ENCODE measurements at places on chromosomes 11 and 22. TPM values are rescaled to one million over a fixed set of nuclear protein-coding genes. Genes with fewer than 3 reads are reported as not detected.

HSPB2 gene
- total RNA-seq = 4.0 TPM

BIRC3 gene
- total RNA-seq = 13.7 TPM

MPZL3 gene
- total RNA-seq = 0.42 TPM

ARHGAP8 gene
- not detected for total RNA-seq

COA4 gene
- total RNA-seq = 59.4 TPM

SCGB2A2 gene
- not detected for total RNA-seq

DNA sequence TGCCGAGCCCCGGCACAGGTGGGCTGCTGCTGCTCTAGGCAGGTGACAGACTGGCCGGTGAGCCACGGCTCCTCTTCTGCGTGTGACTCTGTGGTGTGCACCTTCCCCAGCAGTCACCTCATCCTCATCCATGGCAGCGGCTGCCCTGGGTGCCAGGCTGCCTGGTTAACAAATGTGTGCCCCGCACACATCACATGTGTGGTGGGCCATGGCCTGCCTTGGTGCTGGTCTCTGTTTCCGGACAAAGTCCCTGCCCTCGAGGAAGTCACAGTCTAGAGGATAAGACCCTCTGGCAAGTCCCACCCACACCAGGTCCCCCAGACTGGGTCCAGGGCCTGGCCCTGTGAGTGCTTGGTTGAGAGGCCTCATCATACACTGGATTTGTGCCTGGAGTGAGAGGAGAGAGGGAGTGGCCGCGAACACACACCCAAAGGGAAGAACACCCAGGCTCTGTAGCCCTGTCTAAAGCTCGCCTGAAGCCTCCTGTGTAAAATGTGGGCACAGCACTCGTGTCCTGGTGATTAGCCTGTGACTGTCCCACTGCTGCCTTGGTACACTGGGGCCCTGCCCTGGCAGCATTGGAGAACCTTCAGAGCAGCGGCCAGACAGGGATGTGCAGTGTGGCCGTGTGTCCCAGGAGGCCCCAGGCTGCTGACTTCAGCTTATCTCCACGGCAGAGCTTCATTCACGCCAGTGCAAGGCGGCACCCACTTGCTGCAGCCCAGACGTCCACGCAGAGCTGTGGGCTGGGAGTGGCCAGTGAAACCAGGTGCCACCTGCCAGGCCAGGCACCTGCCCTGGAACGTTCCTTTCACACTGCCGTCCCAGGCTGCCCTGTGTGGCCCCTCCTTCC lies 269.9 kb downstream of the TBC1D22A start:
- no peak for DNase-seq

- no peak for DNase-seq
Measured at GRCh38 chr11:69443968-69444364, 37.5 kb upstream of the LINC01488 start.

- no peak for DNase-seq
Measured at GRCh38 chr11:95688015-95688414, 101.6 kb downstream of the FAM76B start.

DNA sequence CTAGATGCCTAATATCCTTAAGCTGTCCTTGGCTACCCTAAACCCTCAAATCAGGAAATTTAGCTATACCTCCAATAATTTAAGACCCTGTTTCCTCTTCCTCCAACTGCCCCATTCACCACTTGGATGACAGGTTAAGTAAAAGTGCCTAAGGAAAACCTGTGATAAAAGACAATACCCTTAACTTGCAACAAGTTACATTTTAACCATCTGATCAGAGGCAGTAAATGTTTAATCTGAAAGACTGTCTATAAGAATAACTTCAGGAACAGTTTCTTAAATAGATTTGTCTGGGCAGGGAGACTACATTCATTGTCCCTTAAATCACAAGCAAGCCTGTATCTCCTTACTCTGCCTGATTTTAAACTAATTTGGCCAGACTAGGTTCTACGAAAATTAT lies 129.1 kb downstream of the APOL5 start:
- no peak for DNase-seq

DNA sequence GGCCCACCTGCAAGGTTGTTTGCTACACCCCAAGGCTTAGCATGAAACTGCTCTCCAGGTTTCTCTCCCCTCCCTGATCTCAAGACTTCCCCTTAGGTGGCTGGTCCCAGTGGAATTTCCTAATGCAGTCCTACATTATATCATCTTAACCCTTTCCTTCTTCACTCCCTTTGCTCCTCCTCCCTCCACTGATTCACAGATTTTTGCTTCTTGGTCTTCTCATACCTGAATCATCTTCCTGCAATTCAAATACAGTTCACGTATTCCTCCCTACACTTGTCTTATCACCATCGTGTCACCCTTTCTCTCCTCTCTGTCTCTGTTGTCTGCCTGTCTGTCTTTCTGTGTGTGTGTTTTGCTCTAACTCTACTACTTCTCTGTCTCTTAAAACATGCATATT lies 17.0 kb downstream of the MMP10 start:
- no peak for DNase-seq

DNA sequence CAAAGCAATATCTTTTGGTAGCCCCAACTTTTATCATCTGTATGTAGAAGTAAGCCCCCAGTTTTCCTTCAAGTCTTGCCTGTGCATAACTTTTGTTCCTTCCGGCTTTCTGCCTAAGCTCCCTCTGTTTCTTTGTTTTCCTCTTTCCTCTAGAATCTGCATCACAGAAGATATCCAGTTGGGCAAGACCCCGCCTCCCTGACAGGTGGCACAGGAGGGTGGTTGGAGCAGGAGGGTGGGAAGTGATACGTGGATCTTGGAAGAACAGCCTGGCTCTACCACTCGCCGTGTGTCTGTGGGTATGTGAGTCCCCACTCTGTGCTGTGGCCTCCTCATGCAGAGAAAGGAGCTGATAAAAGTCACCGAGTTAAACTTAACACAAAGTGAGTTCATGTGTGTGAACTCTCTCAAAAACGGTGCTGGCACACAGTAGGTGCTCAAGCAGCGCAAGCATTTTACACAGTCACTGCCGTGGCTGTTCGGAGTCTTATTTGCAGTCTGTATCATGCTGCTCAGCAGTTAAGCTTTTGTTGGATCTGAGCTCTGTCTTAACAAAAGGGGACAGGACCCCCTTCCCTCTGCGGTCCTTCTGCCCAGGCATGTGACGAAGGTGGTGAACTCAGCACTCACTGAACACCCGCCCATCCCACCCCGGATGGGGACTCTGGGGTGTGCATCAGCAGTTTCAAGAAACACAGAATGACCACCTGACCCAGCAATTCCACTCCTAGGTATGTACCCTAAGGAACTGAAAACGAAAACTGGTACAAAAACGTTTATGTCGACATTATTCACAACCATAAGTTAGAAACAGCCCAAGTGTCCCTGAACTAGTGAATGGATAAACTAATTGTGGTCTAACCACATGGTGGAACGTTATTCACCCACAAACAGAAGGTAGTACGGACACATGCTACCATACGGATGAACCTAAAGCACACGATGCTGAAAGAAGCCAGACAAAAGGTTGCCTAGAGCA lies 249.1 kb downstream of the CTTN start:
- no peak for DNase-seq

DNA sequence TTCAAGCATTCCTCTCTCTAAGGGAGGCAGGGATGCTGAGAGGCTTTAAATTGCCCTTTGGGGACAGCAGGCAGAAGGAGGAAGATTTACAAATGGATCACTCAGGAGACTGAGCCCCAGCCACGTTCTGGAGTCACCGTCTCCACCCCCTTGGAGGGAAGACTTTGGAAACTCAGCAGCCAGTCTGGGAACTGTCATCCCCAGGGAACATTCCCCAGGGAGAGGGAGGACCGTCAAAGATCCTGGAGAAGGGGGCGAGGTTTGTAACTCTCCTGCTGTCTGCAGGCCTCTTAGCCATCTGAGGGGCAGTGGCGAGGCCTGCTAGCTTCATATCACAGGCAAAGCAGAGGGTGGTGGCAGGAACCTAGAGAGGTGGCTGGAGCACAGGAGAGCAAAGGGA lies 56.1 kb upstream of the SLC22A12 start:
- DNase-seq = no peak

DNA sequence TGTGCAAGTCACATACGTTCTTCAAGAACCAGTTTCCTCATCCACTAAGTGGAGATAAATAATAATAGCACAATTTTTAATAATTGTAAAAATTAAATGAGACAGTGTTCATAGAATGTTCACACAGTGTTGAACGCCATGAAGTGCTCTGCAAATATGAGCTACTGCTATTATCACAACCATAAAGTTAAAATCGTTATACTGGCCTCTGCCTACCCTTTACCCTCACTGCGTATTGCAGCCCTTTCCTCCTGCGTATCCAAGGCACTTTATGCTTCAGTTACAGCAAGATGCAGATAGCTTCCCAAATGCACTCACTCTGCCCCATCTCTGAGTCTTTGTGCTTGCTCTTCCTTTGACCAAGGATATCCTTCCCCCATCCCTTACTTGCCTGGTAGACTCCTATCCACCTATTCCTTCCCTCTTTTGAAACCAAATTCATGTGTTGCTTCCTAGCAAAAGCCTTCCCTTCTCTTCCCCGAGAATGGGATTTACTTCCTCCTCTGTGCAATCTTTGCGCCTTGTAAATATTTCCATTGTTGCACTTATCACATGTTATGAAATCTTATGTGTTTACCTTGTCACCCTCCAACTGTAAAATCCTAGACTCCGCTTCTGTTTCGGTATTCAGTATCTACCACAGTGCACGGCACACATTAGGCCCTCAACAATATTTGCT lies 196.9 kb downstream of the ADAMTS15 start:
- peak; percentile 19 for DNase-seq

DNA sequence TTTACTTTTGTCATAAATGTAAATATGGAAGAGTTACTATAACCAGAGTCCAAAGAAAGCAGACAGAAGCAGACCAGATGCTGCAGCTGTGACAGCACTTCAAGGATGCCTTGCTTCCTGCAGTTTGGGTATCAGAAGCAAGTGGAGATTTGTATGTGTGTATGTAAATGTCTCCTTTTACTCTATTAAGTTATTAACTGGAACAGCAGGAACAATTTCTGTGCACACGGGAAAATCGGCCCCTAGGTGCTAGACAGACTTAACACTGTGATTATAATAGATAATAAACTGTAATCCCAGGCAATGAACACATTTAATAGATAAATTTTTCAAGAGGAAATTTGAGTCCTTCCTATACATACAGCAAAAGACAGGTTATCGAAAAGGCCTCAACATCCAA lies 178.6 kb upstream of the PITPNB start:
- peak; percentile 19 for DNase-seq

DNA sequence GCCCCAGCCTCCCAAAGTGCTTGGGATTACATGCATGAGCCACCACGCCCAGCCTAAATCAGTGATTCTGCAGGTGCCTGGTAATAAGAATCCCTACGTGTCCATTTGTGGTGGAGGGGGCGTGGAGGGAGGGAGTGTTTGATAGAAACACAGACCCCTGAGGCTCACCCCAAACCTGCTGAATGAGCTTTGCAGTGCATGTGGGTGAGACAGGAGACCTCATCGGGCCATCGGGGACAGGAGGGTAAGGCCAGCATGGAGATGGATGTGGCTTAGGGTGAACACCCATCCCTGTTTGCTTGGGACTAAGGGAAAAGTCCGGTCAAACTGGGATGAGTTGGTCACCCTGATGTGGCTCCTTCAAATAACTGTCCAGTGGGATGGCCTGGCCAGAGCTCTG lies 71.3 kb upstream of the ALX4 start:
- DNase-seq = no peak

DNA sequence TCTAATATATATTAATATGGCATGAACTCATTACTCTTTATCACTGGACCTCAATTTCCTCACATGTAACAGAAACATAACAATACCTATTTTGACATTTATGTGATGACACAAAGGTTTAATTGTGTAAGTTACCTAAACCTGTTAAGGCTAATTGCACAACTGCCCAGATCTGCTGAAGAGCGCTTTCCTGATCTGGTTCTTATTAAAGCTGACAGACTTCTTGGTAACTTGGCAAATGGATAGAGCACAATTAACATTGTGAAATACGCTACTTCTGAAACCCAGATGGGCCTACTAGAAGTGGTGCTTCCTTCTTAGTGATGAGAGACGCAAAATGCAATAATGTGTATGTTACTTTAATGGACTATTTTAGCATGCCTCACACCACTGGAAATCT lies 1767.2 kb upstream of the RAG2 start:
- DNase-seq = no peak

GRCh38 chr22:28268850-28269249 lies 349.8 kb upstream of the PITPNB start:
- no peak for DNase-seq

- DNase-seq = no peak
Measured at GRCh38 chr22:44380756-44381486, 68.2 kb upstream of the SHISAL1 start.

DNA sequence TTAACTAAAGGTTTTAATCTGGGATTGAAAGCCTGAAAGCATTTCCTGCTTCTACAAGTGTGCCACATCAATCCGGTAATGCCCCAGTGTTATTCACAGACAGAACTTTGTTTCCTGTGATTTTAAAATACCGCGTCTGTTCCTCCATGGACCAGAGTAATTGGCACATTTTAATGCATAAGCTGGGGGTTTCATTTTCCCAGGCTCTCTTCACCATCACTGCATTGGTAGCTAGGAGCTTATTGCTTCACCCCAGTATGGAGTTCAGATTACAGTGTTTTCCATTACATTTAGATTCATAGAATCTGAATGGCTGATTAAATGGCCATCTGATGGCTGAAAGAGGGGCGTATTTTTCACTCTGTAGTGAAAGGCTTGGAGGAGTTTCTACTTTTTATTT lies 25.7 kb upstream of the CRTAM start:
- no peak for DNase-seq

- DNase-seq = peak; percentile 93
Measured at GRCh38 chr22:39253435-39254070, 8.8 kb upstream of the PDGFB start.

- DNase-seq = no peak
Measured at GRCh38 chr11:3136546-3137455, 28.3 kb downstream of the OSBPL5 start.

DNA sequence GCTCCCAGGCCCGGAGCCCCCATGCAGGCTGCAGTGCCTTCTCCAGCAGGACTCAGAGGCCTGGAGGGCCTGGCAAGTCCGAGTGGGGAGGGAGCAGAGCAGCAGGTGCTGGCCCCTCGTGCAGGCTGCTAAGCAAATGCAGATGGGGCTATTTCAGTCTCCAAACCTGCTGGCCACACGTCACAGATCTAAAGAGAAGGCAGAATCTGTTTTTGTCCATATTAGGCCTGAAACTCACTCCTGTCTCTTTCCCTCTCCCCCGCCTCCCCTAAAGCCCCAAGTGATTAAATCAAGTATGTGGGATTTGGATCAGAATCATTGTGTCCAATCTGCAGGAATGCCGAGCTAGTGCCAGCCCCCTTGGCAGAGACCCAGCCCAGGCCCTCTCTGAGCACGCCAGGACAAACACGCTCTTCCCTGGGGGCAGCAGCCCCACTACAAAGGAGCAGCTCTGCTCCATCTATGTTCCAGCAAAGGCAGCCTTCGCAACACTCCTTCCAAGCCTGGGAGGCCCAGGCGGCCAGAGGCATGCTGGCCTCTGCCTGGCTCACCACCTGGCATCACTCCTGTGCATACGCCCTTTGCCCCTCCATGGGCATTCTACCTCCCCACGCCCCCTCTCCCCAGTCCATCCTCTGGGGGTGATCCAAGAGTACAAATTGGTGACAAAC lies 26.5 kb downstream of the RPL27A start:
- DNase-seq = peak; percentile 97
